Activated CD4-positive, alpha-beta memory T cell treated with anti-CD3 and anti-CD28 coated beads for 36 hours (primary cell): ENCODE measurements at places on chromosomes 5 and 9. TPM values are rescaled to one million over a fixed set of nuclear protein-coding genes. Genes with fewer than 3 reads are reported as not detected.

DNA sequence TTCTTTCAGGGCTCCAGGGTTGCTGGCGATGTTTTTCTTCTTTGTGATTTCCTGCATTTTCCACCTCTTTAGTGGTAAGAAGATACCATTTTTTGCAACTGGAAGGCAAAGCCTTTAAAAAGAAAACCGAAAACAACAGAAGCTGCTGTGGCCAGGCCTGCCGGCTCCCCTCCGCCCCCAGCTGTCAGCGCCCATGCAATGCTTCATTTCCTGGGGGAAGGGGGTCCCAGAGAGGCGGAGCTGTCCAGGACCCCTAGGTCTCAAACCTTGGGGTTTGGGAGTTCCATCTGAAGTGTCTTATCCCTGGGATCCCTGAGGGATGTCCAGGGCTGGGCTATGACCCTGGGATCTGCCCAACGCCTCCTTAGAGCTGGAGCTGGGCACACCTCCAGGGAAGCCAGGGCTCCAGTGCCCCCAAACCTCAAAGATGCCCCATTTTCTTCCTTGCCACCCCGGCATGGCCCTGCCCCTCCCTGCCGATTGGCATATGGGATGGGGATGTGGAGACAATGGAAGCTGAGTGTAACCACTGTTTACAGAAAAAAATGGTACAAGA is 257.2 kb upstream of the MVB12B start:
- no peak overlapping the region for H3K4me3 ChIP-seq
- H3K27ac ChIP-seq = no peak overlapping the region
- H3K36me3 ChIP-seq = no peaks in the 10 kb centered on the region
- peaks cover 11% of the 10 kb centered on the region for H3K27me3 ChIP-seq
- H3K4me1 ChIP-seq = no peaks in the 10 kb centered on the region
- no peak for DNase-seq

DNA sequence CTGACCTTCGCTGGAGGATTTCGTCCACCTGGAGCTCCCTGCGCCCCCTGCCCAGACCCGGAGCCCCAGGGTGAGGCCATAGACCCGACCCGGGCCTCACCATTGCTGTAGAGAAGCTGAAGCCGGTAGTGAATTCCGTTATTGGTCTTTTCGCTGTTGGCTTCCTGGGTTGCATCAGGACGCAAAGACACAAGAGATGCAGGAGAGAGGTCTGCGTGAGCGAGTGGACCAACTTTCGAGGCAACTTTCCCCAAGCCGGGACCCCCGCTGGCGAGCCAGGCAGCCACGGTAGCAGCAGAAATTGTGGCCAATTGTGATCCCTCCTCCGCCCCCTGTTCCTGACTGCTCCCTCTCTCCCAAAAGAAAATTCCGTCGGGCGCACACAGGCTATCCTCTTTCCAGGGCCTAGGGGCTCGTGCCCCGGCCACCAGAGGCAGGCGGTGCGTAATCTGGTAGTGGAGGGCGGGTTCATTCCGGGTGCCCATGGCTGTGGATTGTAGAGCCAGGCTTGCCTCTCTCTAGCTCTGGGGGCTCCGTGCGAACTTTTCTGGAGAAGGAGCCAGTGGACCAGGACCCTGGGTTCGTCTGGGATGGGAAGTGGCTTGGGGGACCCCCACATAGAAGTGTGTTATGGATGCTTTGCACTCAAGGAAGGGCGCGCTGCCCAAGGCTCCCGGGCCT is 3.3 kb downstream of the EBF1 start:
- H3K36me3 ChIP-seq = no peaks in the 10 kb centered on the region
- no peak for DNase-seq
- peaks cover 32% of the 10 kb centered on the region for H3K4me1 ChIP-seq
- H3K4me3 ChIP-seq = no peak overlapping the region
- no peak overlapping the region for H3K27ac ChIP-seq
- H3K27me3 ChIP-seq = peaks cover 40% of the 10 kb centered on the region

GRCh38 chr5:6736106-6736505 is 22.9 kb downstream of the TENT4A start:
- H3K36me3 ChIP-seq = peaks cover 33% of the 10 kb centered on the region
- peak overlapping the region; percentile 84 for H3K27ac ChIP-seq
- DNase-seq = no peak
- H3K4me3 ChIP-seq = no peak overlapping the region
- peaks cover 66% of the 10 kb centered on the region for H3K4me1 ChIP-seq
- no peaks in the 10 kb centered on the region for H3K27me3 ChIP-seq

- no peaks in the 10 kb centered on the region for H3K4me1 ChIP-seq
- H3K36me3 ChIP-seq = no peaks in the 10 kb centered on the region
Observed at GRCh38 chr5:172561151-172561550, 79.9 kb upstream of the NEURL1B start.

- peaks cover 38% of the 10 kb centered on the region for H3K4me1 ChIP-seq
- H3K36me3 ChIP-seq = no peaks in the 10 kb centered on the region
- DNase-seq = no peak
Observed at GRCh38 chr5:173056783-173057061, 570 bp downstream of the CREBRF start.

- no peak overlapping the region for H3K4me3 ChIP-seq
- peaks cover 2% of the 10 kb centered on the region for H3K4me1 ChIP-seq
- no peak for DNase-seq
- no peaks in the 10 kb centered on the region for H3K36me3 ChIP-seq
- no peak overlapping the region for H3K27ac ChIP-seq
- H3K27me3 ChIP-seq = peaks cover 11% of the 10 kb centered on the region
Observed at GRCh38 chr5:88736494-88736893, 146.5 kb downstream of the MEF2C start.

DNA sequence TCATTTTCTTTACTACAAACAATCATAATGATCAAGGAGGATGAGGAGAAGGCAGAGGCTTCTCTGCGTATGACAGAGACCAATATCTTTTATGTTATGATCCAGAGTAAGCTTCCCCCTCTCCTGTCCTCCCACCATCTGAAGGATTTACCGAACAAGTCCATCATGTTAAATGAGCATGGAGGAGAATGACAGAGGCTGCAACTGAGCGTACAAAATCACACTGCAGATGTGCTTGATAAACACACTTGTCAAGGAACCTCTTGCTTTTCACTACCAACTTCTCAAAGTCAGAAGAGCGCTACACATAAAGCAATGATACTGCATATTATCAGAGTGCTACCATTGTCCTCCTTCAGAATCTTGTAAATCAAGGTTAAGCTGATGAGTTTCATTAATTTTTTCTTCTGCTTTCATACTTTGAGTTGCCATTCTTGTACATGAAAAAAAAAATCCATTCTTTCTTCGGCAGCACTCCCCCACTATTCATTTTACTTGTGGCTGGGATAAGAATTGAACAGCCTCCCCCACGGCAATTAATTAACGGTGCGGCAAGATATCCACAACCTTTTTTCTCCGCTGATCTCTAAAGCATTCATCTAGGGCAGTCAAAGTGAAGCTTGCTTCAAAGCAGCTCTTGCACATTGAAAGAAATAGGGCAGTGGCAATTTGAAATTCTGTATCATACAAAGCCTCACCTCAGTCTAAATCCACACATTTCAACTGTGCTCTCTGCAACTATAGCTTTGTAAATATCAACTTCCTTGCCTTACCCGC is 673.9 kb upstream of the DMAC1 start:
- no peaks in the 10 kb centered on the region for H3K36me3 ChIP-seq
- no peaks in the 10 kb centered on the region for H3K27me3 ChIP-seq
- H3K4me1 ChIP-seq = no peaks in the 10 kb centered on the region
- no peak overlapping the region for H3K4me3 ChIP-seq

GRCh38 chr9:87973730-87974292 is 522 bp downstream of the CDK20 start:
- H3K27me3 ChIP-seq = peaks cover 3% of the 10 kb centered on the region
- H3K27ac ChIP-seq = peak overlapping the region; percentile 18

DNA sequence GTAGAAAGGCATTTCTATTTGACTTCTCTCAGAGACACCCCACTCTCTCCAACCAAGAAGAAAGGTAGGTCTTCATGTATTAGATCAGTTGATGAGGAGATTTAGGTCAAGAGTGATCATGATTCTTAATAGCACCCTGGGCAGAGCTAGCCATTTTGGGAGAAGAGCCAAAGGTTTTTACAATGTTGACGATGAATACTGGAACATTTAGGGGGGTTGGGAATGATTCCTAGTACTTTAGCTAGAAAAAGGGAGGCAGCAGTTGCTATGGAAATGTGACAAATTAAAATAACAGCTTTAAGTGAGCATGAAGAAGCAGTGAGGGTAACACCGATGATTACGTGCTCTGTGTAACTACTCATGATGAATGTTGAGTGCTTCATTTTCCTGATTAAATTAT is 9.5 kb upstream of the RPS23 start:
- H3K4me1 ChIP-seq = no peaks in the 10 kb centered on the region
- H3K36me3 ChIP-seq = no peaks in the 10 kb centered on the region
- no peak overlapping the region for H3K4me3 ChIP-seq
- H3K27me3 ChIP-seq = no peaks in the 10 kb centered on the region
- H3K27ac ChIP-seq = no peak overlapping the region
- no peak for DNase-seq

GRCh38 chr5:126538579-126538978 is 56.4 kb downstream of the ALDH7A1 start:
- no peak for DNase-seq
- no peaks in the 10 kb centered on the region for H3K36me3 ChIP-seq
- H3K4me3 ChIP-seq = no peak overlapping the region

DNA sequence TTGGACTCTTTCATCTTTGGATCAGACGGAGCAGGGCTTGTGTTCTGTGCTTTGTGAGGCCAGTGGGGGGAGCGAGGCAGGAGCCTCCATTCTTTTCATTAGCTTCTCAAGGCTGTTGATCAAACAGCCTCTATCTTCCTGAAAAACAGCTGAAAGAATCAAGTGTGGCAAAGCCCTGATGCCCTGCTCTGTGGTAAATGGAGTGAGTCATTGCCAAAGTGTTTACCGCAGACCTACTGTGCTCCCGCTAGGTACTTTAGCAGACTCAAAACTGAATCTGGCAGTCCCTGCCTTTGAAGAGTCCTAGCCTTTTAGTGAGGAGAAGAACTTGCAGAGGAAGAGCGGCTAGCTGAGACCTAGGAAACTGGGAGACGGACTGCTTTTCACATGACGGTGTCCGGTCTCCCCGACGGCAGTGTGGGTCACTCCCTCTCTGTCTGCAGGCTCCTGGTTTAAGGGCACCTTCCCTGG is 3.3 kb downstream of the ANKRD33B start:
- no peak overlapping the region for H3K27ac ChIP-seq
- peaks cover 21% of the 10 kb centered on the region for H3K4me1 ChIP-seq
- no peaks in the 10 kb centered on the region for H3K36me3 ChIP-seq
- peaks cover 2% of the 10 kb centered on the region for H3K27me3 ChIP-seq
- peak; percentile 46 for DNase-seq
- peak overlapping the region; percentile 42 for H3K4me3 ChIP-seq

DNA sequence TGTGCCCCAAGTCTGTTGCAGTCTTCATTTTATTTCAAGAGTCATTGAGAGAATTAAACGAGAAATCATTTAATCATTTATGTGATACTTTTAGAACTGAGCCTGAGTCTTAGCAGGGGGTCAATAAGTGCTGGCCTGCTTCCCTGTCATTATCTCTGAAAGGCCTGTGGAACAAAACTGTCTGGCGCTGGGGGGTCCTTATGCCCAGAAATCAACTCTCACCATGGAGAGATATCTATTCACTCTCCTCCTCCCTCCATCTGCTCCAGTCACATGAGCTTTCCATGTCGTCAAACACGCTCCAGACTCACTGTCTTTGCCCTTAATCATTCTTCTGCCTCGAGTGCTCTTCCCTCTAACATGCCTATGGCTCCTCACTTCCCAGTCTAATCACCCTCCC is 136.8 kb downstream of the ESM1 start:
- no peak overlapping the region for H3K4me3 ChIP-seq
- DNase-seq = no peak
- H3K27me3 ChIP-seq = peaks cover 12% of the 10 kb centered on the region
- no peaks in the 10 kb centered on the region for H3K4me1 ChIP-seq
- no peak overlapping the region for H3K27ac ChIP-seq
- no peaks in the 10 kb centered on the region for H3K36me3 ChIP-seq

GRCh38 chr9:127667127-127667844 is 39.5 kb upstream of the CFAP157 start:
- no peaks in the 10 kb centered on the region for H3K27me3 ChIP-seq
- no peak for DNase-seq
- no peaks in the 10 kb centered on the region for H3K36me3 ChIP-seq
- H3K4me3 ChIP-seq = no peak overlapping the region
- no peak overlapping the region for H3K27ac ChIP-seq

DNA sequence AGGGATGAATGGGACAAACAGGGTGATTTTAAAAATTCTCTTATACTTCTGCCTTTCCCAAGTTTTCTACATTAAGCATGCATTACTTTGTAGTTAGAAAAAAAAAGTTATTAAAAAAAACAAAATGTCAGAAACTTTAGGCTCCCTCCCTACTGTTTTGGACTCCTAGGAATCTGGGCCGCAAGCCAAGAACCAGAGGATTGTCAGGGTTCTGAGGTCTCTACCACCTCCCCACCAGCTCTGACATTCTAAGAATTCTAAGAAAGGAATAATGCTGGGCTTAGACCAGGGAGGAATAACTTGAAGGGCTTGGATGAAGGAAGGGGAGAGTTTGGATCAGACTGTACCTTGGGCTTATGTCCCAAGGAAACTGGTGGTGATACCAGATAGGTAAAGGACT is 1.1 kb upstream of the ARHGEF39 start:
- H3K4me3 ChIP-seq = peak overlapping the region; percentile 50
- no peak overlapping the region for H3K27ac ChIP-seq
- no peaks in the 10 kb centered on the region for H3K27me3 ChIP-seq
- H3K4me1 ChIP-seq = peaks cover 40% of the 10 kb centered on the region

DNA sequence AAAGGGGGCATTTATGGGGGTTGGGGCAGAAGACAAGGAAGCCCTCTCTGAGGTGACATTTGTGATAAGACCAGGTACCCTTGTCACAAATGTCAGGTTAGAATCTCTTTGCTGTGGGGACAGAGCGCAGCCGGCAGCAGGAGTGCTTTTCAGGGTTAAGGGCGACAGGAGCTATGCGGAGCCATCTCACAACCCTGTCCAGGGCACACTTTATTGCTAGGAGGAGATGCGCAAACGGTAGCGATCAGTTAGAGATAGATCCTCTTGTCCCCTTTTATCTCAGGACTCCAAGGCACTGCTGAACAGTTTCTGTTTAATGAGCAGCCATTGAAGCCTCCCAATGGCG is 438 bp upstream of the LAMC3 start:
- peaks cover 31% of the 10 kb centered on the region for H3K27me3 ChIP-seq
- H3K4me3 ChIP-seq = no peak overlapping the region
- no peak overlapping the region for H3K27ac ChIP-seq
- DNase-seq = no peak

DNA sequence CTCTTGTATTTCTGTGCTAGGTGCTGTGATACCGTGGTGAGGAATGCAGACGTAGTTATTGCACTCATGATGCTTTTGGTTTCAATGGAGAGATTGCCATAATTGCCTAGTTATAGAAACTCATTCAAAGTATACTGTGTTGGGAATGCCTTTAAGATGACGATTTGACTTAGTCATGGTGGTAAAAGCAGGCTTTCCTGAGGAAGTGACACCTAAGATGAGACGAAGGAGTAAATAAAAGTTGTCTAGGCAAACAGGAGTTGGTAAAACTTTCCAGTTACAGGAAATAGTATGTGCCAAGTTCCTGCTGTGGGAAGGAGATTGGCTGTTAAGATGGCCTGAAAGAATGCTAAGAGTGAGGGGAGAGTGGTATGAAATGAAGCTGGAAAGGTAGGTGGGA is 48.1 kb downstream of the FOCAD start:
- no peaks in the 10 kb centered on the region for H3K4me1 ChIP-seq
- no peak overlapping the region for H3K4me3 ChIP-seq
- no peak overlapping the region for H3K27ac ChIP-seq

The EQTN gene
- total RNA-seq = not detected

The RHOBTB3 gene
- 0.75 TPM for total RNA-seq

The TICAM2 gene
- total RNA-seq = 2.0 TPM

The ENG gene
- 12.2 TPM for total RNA-seq

The HRH2 gene
- 11.8 TPM for total RNA-seq

The EGFLAM gene
- not detected for total RNA-seq
